ENCODE measurements at places on chromosomes 1 and 21.

DNA sequence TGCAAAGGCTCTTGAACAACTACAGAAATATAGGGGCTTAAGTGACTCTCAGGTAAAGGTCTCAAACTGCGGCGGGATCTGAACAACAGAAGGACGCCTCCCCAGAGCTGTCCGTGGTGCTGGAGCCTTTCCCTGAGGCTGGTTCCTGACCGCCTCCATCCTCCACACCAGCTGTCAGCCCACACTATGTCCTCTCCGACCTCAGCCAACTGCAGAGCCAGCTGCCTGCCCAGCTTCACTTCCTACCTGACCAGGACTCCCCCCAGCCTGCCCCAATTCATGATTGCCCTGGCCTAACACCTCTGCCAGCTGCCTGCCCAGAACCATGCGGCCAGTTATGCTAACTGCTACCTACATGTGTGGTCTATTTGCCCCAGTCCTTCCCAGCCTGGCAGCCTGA is 63.6 kb upstream of the ZC3H12A start:
- no peak for DNase-seq

GRCh38 chr1:62068978-62069377 is 125.7 kb upstream of the L1TD1 start:
- DNase-seq, result no peak

GRCh38 chr1:99602404-99602969 is 43.4 kb upstream of the PALMD start:
- DNase-seq, result no peak

- no peak for DNase-seq
Measured at GRCh38 chr1:106910798-106911197, 145.7 kb upstream of the PRMT6 start.

GRCh38 chr1:159924025-159924790 is 1.1 kb downstream of the TAGLN2 start:
- DNase-seq, result peak; percentile 66

Measured in stimulated activated CD4-positive, alpha-beta T cell treated with anti-CD3 and anti-CD28 coated beads, Interleukin-2, amount 100 ng/mL, for 24 hours (primary cell).